ENCODE measurements at places on chromosomes 4 and X.

GRCh38 chr4:38663090-38663800 is 754 bp upstream of the KLF3 start:
- DNase-seq = peak; percentile 37

- no peak for DNase-seq
Observed at GRCh38 chr4:15717086-15717485, 14.2 kb downstream of the BST1 start.

DNA sequence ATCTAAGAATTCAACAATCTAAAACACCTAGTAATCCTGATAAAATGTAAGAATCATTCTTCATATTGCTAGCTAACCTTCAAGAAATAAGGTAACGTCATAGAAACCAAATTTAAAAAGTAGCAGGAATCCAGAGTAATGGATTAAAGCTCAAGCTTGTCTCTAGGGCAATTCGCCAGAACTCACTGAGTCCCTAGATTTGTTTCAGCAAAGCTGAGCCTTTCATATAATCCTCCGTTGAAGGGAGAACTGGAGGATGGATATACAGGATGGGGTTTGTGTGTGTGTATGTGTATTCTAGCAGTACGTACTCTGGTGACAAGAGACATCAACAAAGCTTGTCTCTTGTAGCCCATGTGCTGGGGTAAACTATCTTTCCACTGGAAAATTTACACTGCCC is 2173.5 kb upstream of the AGA start:
- DNase-seq = no peak

GRCh38 chr4:100746141-100746739 is 228.4 kb upstream of the EMCN start:
- no peak for DNase-seq

GRCh38 chrX:75067931-75068330 is 88.2 kb downstream of the ABCB7 start:
- no peak for DNase-seq

GRCh38 chrX:329291-329910 is 10.8 kb upstream of the GTPBP6 start:
- no peak for DNase-seq

- no peak for DNase-seq
Observed at GRCh38 chr4:81905971-81906370, 434.3 kb upstream of the RASGEF1B start.

GRCh38 chr4:47483745-47484144 is 1.3 kb upstream of the ATP10D start:
- no peak for DNase-seq

DNA sequence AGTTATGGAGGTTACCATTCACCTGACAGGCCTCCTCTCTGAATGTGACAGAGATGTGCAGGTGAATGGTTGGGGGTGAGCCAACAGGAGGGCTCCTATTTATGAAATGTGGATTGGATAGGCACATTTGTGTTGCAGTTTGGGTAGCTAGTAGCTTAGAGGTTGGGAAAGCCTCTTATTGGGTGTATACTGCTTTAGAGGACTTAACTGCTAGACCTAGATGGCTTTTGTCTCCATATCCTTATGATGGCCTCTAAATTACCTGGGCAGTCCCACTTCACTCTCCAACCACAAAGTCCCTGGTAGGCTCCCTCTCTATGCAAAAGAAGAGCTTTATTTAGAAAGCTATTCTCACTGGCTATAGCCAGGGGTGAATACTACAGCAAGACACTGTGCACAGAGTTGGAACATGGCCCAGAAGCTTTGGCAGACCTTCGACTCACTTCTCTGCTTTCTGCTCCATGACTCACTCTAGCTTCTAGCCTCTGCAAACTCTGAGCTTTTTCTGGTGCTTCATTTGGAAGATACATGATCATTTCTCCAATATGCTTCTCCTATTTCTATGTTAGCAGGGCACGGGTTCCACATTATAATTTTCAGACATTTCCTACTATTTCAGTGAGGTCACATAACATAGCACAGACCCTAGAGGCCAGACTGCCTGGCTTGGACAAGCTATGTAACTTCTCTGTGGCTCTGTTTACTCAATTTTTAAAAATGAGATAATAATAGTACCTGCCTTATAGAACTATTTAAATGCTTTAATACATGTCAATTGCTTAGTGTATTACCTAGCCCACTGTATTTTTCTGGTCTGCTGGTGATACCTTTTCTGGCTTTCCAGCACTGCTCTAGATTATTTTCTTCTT is 6.0 kb upstream of the VGLL1 start:
- no peak for DNase-seq

GRCh38 chr4:89556601-89557305 is 249.2 kb upstream of the GPRIN3 start:
- no peak for DNase-seq

DNA sequence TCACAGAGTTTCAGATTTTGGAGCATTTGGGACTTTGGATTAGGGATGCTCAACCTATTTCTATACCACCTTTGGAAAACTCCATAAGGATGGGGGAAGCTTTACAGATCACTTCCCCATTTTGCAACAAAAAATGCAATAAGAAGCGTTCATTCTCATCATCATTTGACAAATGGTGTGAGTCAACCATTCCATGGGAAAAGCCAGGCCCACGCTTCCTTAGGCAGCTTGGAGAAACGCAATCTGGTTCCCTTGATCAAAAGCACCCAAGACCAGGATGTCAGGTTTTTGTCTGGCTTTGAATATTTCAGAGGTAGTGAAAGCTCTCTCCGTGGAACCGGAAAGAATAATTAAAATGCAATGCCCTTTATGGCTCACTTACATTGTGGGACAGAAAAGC is 79.3 kb upstream of the C4orf50 start:
- no peak for DNase-seq

DNA sequence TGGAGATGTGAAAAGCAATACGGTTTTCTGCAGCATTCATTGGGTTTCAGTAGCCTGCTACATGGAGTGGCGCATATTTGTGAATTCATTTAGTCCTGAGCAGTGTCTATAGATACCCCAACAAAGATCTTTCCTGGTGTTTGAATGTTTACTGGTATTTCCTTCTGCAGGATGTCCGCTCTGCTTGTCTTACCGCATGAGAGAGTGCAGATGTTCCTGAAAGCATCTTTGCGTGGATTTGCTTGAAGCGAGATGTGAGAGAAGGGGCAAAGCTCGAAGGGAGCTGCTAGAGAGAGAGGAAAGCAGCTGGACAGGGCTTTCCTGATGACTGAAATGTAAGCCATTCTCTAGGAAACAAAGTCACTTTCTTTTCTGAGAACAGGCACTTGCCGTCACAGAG is 40.9 kb upstream of the GYPA start:
- DNase-seq = no peak

GRCh38 chr4:55378617-55379467 is 16.9 kb upstream of the TMEM165 start:
- DNase-seq = no peak

GRCh38 chrX:26470941-26471340 is 255.0 kb downstream of the MAGEB5 start:
- DNase-seq = no peak

DNA sequence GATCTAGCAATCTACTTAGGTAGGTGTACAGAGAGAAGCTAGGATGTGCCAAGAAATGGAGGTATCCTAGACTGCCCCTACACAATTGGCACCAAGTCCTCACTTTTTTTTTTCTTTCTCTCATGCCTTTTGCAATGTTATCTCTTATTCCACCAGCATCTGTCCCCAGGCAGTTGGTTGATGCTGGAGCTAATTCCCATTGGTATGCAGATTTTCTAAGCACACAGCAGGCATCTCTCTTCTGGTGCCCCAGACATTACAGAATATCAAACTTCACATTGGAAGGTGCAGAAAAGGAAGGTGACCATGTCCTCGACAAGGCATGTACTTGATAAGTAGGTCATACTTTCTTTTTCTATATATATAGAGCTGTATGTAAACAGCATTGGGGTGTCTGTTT is 21.6 kb downstream of the LUZP4 start:
- DNase-seq = no peak

GRCh38 chr4:147789596-147789995 is 57.7 kb downstream of the ARHGAP10 start:
- no peak for DNase-seq

DNA sequence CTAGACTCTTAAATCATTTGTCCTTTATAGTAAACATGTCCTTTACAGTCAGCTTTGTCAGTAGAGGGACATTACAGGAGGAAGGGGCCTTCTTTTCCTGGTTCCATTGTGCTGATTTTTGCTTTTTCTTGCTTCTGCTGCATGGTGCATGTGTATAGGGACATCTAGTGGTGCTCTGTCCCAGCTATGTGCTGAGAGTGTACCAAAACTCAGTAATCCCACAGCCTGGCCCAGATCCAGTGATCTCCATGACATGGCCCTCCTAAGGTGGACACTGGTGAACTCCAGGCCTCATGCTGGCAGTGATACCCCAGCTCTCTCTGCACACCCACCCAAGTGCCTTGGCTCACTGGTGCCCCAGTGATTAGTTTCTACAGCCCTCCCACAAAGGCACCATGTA is 45.2 kb downstream of the MAGEB17 start:
- no peak for DNase-seq

DNA sequence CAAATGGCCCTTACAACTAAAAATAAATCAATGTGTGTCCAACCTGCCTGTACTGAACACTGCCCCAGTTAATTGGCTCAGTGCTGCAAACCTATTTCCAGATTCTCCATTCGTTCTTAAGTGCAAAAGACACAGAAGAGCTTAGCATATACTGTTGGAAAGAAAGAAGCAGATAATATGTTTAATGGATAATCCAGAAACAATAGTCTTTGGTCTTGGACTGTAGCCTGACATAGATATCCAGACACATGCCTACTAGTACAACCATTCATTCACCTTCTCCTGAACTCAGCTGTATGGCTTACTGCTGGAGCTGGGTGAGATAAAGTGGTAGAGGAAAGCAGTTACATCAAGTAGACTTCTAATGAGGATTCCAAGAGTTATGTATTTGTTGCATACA is 77.0 kb downstream of the LUZP4 start:
- DNase-seq = no peak

- no peak for DNase-seq
Observed at GRCh38 chrX:52416816-52417215, 48.0 kb downstream of the XAGE2 start.

DNA sequence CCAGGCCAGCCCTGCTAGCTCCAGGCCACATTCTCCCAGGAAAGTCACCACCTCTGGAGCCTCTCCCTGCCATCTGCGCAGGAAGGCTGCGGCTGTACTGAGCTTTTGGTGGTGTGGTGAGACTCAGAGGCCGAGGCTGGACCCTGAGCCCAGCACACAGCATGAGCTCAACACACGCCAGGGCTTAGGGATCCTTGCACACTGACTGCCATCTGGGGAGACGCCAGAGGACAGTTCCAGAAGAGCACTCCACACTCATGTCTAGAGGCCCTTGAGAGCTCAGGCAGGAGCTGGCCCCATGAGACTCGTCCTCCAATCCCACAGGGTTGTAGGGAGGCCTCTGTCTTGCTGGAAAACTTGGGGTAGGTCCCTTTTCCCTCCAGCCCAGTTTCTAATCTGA is 40.6 kb downstream of the ABLIM2 start:
- DNase-seq = no peak

DNA sequence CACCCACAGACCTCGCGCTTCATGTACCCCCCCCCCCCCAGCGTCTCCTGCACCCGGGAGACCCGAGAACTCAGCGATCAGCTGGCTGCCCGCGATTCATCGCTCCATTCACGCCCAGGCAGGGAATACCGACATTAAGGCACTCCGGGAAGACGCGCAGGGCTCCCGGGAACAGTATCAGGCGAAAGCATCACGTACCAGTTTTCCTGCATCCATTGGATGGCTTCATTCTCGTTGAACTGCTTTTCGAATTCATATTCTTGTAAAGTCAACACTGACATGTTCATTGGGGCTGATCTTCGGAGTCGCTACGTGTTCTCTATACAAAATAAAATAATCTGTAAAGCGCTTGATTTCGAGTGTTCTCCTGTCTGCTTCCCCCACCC is 373 bp downstream of the ELOVL6 start:
- no peak for DNase-seq

- DNase-seq = no peak
Observed at GRCh38 chrX:106278951-106279350, 110.8 kb downstream of the PWWP3B start.

Measured in stimulated activated CD4-positive, alpha-beta T cell treated with anti-CD3 and anti-CD28 coated beads, Interleukin-12 subunit alpha, Interleukin-12 subunit beta, amount 100 ng/mL, for 24 hours (primary cell).